ENCODE measurements at places on chromosomes 12 and 14.

GRCh38 chr12:110458756-110459155 is 8.6 kb upstream of the ARPC3 start:
- no peaks in the 10 kb centered on the region for H3K4me1 ChIP-seq
- no peak overlapping the region for H3K27ac ChIP-seq
- peaks cover 16% of the 10 kb centered on the region for H3K36me3 ChIP-seq
- DNase-seq, result no peak
- no peaks in the 10 kb centered on the region for H3K27me3 ChIP-seq

DNA sequence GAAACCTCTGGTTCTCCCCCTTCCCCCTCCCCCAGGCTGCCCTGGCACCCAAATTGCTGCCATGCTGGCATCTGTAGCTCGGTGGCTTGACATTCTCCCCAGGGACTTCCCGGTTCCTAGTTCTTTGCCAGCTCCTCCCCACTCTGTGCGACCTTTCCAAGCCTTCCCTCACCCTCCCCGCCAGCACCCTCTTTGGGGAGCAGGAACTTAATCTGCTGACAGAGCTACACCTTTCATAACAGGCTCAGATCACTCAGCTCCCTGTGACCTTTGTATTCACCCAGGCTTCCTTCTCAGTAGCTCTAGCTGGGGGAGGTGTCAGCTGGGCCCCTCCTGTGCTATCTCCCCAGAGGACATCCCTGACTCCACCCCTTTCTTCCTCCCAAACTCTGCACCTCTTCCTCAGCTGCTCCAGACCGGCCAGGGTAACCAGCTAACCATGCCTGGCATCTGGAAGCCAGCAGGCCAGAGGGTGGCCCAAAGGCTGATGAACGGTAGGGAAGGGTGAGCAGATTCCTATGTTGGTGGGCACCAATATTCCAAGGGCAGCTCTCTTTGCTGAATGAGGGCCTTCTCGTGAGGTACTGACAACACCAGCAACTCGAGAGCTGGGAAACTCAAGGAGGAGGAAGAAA is 1.8 kb upstream of the COX14 start:
- H3K4me3 ChIP-seq, result no peak overlapping the region
- H3K36me3 ChIP-seq, result no peaks in the 10 kb centered on the region
- H3K4me1 ChIP-seq, result peaks cover 42% of the 10 kb centered on the region
- DNase-seq, result no peak
- H3K27me3 ChIP-seq, result no peaks in the 10 kb centered on the region
- peak overlapping the region; percentile 84 for H3K27ac ChIP-seq

GRCh38 chr14:75372260-75372659 is 55.6 kb upstream of the JDP2 start:
- H3K4me1 ChIP-seq, result no peaks in the 10 kb centered on the region
- no peak overlapping the region for H3K27ac ChIP-seq
- no peak overlapping the region for H3K4me3 ChIP-seq
- H3K27me3 ChIP-seq, result no peaks in the 10 kb centered on the region

- no peaks in the 10 kb centered on the region for H3K27me3 ChIP-seq
- H3K4me1 ChIP-seq, result peaks cover 17% of the 10 kb centered on the region
- no peaks in the 10 kb centered on the region for H3K36me3 ChIP-seq
- H3K4me3 ChIP-seq, result no peak overlapping the region
- no peak overlapping the region for H3K27ac ChIP-seq
Measured at GRCh38 chr12:52179396-52179973, 12.3 kb downstream of the KRT80 start.

GRCh38 chr14:67831113-67831512 is 11.5 kb downstream of the RAD51B start:
- H3K4me1 ChIP-seq, result no peaks in the 10 kb centered on the region
- no peaks in the 10 kb centered on the region for H3K27me3 ChIP-seq
- H3K27ac ChIP-seq, result no peak overlapping the region
- H3K4me3 ChIP-seq, result no peak overlapping the region
- no peak for DNase-seq

- no peak for DNase-seq
- no peaks in the 10 kb centered on the region for H3K27me3 ChIP-seq
- no peak overlapping the region for H3K27ac ChIP-seq
Measured at GRCh38 chr14:95117937-95118721, 39.2 kb downstream of the DICER1 start.

DNA sequence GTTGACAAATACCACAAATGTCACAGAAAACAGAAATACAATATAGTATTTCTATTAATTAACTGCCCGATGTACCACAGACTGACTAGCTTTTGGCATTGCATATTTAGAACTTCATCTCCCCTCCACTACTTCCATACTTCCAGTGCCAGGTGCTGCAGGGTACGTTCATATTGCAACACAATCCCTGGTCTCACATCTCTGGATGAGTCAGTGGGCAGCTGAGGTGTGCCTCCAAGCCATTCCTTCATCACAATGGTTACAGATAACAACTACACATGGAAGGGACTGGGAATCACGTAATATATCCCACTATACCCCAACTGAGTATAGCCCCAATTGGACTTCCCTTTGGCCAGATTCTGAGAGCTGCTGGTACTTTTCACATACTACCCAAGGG is 31.1 kb downstream of the CCDC198 start:
- H3K36me3 ChIP-seq, result no peaks in the 10 kb centered on the region
- H3K4me3 ChIP-seq, result no peak overlapping the region
- no peaks in the 10 kb centered on the region for H3K27me3 ChIP-seq
- no peaks in the 10 kb centered on the region for H3K4me1 ChIP-seq

GRCh38 chr14:104114421-104115130 is 23.8 kb upstream of the KIF26A start:
- peaks cover 21% of the 10 kb centered on the region for H3K27me3 ChIP-seq
- H3K4me3 ChIP-seq, result no peak overlapping the region
- H3K36me3 ChIP-seq, result no peaks in the 10 kb centered on the region
- H3K4me1 ChIP-seq, result peaks cover 26% of the 10 kb centered on the region
- H3K27ac ChIP-seq, result no peak overlapping the region

- no peak for DNase-seq
- no peaks in the 10 kb centered on the region for H3K4me1 ChIP-seq
- H3K27ac ChIP-seq, result no peak overlapping the region
- no peaks in the 10 kb centered on the region for H3K36me3 ChIP-seq
Measured at GRCh38 chr14:21768116-21768874, 94.7 kb upstream of the OR4E1 start.

DNA sequence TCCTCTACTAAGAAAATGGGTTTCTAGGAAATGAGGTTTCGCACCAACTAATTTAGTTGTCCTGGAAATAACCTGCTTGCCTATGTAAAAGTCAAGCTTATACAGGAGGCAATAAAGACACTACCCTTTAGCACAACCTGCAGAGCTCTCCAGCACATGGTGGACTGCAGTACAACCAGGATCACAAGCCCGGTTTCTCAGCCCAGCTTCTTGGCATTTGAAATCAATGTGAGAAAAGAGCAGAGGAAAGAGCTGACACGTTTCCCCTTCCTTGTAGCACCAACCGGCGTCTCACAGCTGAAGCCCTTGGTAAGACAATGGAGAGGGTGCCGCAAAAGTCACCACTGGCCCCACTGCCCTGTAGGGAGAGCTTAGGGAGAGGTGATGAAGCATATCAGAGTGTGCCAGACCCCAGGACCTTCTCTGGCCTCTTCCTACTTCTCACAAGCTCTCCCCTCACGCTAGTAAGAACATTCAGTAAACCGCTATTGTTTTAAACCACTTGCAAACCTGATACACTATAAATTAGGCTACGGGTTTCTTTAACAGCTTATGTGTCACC is 8.6 kb downstream of the SPTLC2 start:
- no peaks in the 10 kb centered on the region for H3K27me3 ChIP-seq
- H3K4me1 ChIP-seq, result peaks cover 27% of the 10 kb centered on the region
- H3K36me3 ChIP-seq, result no peaks in the 10 kb centered on the region
- DNase-seq, result no peak
- H3K4me3 ChIP-seq, result no peak overlapping the region

DNA sequence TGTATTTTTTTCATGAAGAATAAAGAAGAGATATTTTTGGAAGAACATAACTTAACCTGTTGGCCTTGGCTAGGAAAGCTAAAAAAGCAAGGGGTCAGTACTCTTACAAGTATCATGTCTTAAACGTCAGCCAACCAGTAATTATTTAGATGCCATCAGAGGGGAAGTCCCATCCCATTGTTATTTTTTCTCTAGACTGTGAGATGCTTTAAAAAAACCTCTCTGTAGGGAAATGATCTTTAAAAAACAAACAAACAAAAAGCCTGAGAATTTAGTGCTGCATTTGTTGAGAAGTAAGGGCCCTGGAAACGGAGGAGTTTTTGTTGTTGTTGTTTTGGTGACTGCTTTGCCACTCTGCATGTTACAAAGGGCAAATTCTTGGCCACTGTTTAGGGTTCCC is 474.0 kb downstream of the ZFP36L1 start:
- H3K4me1 ChIP-seq, result no peaks in the 10 kb centered on the region
- no peak overlapping the region for H3K27ac ChIP-seq
- H3K4me3 ChIP-seq, result no peak overlapping the region
- no peaks in the 10 kb centered on the region for H3K36me3 ChIP-seq
- H3K27me3 ChIP-seq, result no peaks in the 10 kb centered on the region
- DNase-seq, result no peak

- no peak overlapping the region for H3K4me3 ChIP-seq
- H3K4me1 ChIP-seq, result no peaks in the 10 kb centered on the region
- no peaks in the 10 kb centered on the region for H3K36me3 ChIP-seq
- H3K27me3 ChIP-seq, result no peaks in the 10 kb centered on the region
- no peak for DNase-seq
Measured at GRCh38 chr12:64835901-64836300, 11.5 kb downstream of the TBC1D30 start.

- no peaks in the 10 kb centered on the region for H3K36me3 ChIP-seq
- H3K4me3 ChIP-seq, result no peak overlapping the region
- DNase-seq, result no peak
- H3K27ac ChIP-seq, result no peak overlapping the region
- no peaks in the 10 kb centered on the region for H3K27me3 ChIP-seq
- peaks cover 18% of the 10 kb centered on the region for H3K4me1 ChIP-seq
Measured at GRCh38 chr12:6817662-6818157, 3.9 kb upstream of the GPR162 start.

DNA sequence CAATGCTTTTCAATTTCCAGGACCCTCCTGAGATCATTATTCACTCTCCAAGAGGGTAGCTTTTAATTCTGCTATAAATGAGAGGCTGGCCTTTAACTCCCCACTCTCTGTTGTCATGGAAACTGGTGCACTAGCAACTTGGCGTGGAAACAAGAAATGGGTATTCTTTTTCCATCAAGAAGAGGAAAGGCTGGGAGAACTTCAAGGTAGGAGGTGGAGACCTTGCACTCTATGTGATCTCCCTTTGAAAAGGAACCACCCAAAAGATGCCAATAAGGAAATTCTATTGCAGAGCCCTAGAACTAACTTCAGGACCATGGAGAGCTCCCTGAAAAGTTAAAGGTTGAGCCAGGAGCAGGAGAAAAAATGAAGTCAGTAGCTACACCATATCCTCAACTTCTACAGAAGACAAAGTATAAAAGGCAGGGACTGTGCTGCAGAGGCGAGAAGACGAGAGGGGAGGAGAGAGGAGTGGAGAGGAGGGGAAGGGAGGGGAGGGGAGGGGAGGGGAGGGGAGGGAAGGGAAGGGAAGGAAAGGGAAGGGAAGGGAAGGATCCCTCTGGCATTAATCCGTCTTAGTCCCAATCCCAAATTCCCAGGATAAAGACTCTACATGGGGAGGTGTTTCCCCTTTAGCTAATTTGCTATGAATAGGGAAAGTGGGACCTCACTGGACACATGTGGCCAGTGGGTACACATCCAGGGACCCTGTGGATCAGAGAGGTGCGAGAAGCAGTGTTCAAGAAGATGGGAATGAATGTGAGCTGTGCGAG is 46.7 kb upstream of the FICD start:
- H3K27me3 ChIP-seq, result no peaks in the 10 kb centered on the region
- H3K4me3 ChIP-seq, result no peak overlapping the region
- no peaks in the 10 kb centered on the region for H3K4me1 ChIP-seq
- no peak for DNase-seq
- no peak overlapping the region for H3K27ac ChIP-seq
- H3K36me3 ChIP-seq, result no peaks in the 10 kb centered on the region

- no peaks in the 10 kb centered on the region for H3K27me3 ChIP-seq
- DNase-seq, result no peak
- H3K4me1 ChIP-seq, result peaks cover 11% of the 10 kb centered on the region
- H3K36me3 ChIP-seq, result no peaks in the 10 kb centered on the region
- H3K4me3 ChIP-seq, result no peak overlapping the region
Measured at GRCh38 chr12:49916129-49916919, 12.6 kb upstream of the FAIM2 start.

DNA sequence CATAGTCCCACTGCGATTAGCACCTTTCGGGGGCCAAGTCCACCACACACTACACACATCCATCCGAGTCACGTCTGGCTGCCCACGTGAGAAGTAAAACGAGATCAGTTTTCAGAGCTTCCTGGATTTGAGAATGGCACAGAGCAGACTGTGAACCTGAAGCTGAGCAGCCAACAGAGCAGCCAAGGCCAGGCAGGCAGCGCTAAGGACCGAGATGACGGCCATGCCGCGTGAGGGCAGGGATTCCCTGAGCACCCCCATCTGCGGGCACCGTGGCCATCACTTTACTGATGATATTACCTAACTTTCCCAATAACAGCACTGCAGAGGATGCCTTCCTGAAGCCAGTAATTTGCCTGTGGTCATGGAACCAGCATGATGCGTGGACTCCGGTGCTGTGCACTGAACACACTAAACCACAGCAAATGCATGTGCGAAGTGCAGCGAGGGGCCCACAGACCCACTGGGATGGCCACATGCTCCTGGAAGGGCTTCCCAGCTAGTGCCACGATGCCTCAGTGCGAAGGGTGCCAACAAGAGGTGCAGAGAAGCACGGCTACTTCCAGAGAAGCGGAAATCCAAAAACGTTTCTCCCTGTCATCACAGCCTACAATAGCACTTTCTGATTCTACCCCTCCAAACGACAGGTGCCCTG is 56.0 kb downstream of the RNF34 start:
- no peak overlapping the region for H3K4me3 ChIP-seq
- H3K4me1 ChIP-seq, result peaks cover 19% of the 10 kb centered on the region
- H3K36me3 ChIP-seq, result no peaks in the 10 kb centered on the region
- peak; percentile 44 for DNase-seq

- H3K4me1 ChIP-seq, result no peaks in the 10 kb centered on the region
- no peaks in the 10 kb centered on the region for H3K27me3 ChIP-seq
- H3K4me3 ChIP-seq, result no peak overlapping the region
- H3K27ac ChIP-seq, result no peak overlapping the region
- H3K36me3 ChIP-seq, result no peaks in the 10 kb centered on the region
Measured at GRCh38 chr12:84561351-84561750, 351.2 kb downstream of the SLC6A15 start.

DNA sequence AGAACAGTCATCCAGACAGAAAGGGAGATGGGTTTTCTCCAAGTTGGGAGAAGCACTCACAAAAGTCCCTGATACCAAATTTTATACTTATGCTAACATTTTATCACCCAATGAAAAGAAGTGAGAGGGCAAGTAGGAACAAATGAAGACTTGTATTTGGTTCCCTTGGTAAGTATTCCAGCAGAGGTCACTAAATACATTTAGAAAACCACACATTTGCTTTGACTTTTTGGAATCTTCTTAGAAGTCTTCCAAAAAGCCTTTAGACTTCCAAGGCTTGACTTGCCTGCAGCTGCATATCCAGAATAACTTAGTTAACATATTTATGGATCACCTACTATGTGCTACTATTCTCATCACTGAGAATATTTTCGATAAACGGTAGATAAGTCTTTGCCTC is 3.1 kb upstream of the GYS2 start:
- no peak for DNase-seq
- H3K27ac ChIP-seq, result no peak overlapping the region
- no peak overlapping the region for H3K4me3 ChIP-seq
- no peaks in the 10 kb centered on the region for H3K36me3 ChIP-seq
- no peaks in the 10 kb centered on the region for H3K27me3 ChIP-seq
- no peaks in the 10 kb centered on the region for H3K4me1 ChIP-seq

- no peak overlapping the region for H3K4me3 ChIP-seq
- peaks cover 22% of the 10 kb centered on the region for H3K4me1 ChIP-seq
- DNase-seq, result no peak
- no peaks in the 10 kb centered on the region for H3K27me3 ChIP-seq
- no peaks in the 10 kb centered on the region for H3K36me3 ChIP-seq
Measured at GRCh38 chr14:56585461-56586084, 6.0 kb downstream of the TMEM260 start.
